Stimulated activated CD4-positive, alpha-beta T cell treated with anti-CD3 and anti-CD28 coated beads, TNF-alpha, amount 100 ng/mL, for 48 hours (primary cell): ENCODE measurements at places on chromosomes 6 and 20.

DNA sequence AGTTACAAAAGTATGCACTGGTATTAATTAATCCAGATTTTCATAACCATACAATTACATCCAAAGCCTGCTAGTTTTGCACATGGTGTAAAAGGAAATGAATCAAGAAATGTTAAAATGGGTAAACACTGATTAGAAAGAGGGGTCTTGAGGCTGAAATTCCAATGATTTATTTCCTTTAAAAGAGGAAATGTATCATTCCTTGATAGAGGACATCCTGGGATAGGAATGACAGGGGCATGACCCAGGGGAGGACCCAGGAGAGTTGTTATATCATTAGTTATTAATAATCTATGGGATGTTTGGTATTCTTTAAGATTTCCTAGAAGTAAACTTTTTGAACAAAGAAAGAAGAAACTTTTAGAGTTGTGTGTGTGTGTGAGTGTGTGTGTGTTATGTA lies 18.2 kb downstream of the AK9 start:
- DNase-seq, result no peak

- DNase-seq, result no peak
Observed at GRCh38 chr6:19569563-19569962, 267.6 kb upstream of the ID4 start.

DNA sequence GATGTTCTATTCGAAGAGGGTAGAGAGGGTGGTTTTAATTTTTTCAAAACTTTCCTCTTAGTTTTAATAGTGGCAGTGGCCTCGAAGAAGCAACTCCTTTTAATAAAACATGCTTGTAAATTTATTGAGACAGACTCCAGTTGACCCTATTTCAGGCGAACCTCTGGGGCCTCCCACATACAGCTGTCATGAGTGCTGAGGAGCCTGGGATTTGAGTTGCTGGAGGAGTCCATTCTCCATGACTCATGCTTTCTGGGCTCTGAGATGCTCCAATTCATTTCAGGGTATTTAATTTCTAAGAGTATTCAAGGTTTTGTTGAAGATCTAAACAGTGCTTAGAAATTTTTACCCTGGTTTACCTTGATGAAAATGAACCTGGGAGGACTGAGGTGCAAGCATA lies 580.4 kb downstream of the CBLN4 start:
- DNase-seq, result no peak

DNA sequence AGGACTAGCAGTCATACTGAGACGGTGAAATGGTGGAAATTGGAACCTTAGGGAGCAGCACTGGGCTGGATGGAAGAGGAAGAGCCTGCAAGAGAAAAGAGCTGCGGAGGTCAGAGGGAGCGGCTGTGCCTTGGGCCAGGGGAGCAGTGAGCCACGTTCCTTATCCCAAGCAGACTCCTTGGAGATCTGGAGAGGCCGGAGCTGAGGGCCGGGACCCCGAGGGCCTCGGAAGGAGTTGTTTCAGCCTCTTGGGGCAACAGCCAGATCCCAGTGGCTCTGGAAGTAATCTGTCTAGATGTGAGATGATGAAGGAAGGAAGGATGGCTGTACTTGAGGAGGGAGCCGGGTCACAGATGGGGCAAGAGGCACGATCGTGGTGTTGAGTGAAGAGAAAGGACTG lies 16.1 kb downstream of the PCMTD2 start:
- DNase-seq, result no peak

- DNase-seq, result no peak
Observed at GRCh38 chr6:24078200-24078599, 47.8 kb upstream of the NRSN1 start.

DNA sequence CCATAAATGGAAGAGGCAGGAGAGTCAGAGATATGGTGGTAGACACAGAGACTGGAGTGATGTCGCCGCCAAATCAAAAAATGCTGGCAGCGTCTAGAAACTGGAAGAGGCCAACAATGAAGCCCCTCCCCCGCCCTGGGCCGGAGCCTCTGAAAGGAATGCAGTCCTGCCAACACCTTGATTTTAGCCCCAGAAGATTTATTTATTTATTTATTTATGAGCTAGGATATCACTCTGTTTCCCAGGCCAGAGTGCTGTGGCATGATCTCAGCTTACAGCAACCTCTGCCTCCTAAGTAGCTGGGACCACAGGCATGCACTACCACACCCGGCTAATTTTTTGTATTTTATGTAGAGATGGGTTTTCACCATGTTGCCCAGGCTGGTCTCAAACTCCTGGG lies 82.6 kb upstream of the CCDC167 start:
- no peak for DNase-seq

DNA sequence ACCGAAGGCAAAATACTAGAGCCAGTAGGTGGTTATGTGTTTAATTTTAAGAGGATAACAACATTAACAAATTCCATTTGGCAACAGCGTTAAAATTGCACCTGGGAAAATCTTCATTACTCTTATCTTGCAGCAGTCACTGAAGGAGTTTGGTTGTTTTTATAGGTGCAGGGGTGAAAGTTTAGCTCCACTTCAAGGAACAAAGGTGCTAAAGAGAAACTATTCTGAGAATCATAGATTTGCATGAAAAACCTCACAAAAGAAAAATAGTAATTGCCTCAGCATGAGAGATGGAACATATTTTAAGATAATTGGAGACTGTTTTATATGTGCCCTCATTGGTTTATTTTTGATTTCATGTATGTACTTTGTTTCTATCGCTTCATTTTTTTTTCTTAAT lies 444.4 kb downstream of the UTRN start:
- DNase-seq, result no peak

- no peak for DNase-seq
Observed at GRCh38 chr6:112202639-112203341, 51.6 kb downstream of the LAMA4 start.

DNA sequence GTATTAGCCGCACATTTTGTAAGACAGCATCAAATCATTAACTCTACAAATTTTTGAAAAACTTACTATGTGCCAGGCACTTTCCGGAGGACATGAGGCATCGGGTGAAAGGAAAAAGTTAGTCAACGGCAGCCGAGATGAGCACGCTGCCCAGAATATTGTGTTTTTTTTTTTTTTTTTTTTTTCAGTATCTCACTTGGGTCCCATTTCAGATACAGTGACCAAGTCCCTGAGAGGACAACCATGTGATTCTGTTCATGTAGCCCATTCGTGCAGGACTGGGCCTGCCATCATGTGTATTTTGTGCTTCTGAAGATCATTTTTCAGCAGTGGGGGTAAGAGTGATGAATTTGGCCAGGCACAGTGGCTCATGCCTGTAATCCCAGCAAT lies 1.3 kb downstream of the SLA2 start:
- DNase-seq, result peak; percentile 54

GRCh38 chr6:167998215-167998614 lies 744 bp downstream of the KIF25 start:
- DNase-seq, result no peak

GRCh38 chr6:161169696-161170095 lies 104.2 kb downstream of the AGPAT4 start:
- no peak for DNase-seq

DNA sequence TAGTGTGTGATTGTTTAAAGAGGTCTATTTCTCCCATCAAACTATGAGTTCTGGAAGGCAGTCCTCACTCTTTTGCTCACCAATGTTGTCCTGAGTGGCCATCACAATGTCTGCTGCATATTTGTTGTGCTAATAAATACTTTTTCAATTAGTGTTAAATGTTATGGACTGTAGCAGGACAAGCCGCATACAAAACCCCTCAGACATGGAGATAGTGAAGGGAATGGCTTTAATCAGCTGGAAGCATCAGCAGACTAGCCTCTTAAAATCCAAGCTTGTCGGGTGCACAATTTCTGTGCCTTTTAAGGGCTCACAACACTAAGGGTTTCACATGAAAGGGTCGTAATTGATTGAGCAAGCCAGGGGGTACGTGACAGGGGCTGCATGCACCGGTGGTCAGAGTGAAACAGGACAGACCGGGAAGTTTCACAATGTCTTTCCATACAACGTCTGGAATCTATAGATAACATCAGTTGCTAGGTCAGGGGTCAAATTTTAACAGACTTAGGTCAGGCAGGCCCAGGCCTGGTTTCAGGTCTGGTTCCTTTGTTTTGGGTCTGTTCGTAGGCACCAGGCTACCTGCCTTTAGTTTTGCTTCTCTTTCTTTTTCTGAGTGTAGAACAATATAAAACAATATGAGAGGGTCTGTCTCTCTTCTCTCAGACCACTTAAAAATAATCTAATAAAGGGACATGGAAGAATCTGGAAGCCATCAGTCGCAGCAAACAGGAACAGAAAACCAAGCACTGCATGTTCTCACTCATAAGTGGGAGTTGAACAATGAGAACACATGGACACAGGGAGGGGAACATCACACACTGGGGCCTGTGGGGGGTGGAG lies 327.6 kb upstream of the HTR1E start:
- DNase-seq, result no peak

DNA sequence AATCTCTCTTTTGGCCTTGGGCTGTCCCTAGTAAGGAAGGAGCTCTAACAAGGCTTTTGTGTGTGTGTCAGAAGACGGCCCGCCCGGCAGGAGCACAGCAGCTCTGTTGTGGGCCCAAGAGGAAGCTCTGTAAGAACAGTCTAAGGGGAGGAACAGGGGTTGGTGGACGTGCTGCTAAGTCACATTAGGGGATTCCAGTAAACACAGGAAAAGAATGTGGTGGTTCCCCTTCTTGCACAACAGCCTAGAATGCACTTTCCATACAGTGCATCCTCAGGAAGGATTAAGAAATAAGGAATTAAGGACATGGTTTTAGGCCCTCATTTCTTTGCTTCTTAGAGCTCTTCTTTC lies 114.5 kb downstream of the RNF144B start:
- DNase-seq, result no peak

- no peak for DNase-seq
Observed at GRCh38 chr6:34053721-34054120, 92.2 kb downstream of the GRM4 start.

DNA sequence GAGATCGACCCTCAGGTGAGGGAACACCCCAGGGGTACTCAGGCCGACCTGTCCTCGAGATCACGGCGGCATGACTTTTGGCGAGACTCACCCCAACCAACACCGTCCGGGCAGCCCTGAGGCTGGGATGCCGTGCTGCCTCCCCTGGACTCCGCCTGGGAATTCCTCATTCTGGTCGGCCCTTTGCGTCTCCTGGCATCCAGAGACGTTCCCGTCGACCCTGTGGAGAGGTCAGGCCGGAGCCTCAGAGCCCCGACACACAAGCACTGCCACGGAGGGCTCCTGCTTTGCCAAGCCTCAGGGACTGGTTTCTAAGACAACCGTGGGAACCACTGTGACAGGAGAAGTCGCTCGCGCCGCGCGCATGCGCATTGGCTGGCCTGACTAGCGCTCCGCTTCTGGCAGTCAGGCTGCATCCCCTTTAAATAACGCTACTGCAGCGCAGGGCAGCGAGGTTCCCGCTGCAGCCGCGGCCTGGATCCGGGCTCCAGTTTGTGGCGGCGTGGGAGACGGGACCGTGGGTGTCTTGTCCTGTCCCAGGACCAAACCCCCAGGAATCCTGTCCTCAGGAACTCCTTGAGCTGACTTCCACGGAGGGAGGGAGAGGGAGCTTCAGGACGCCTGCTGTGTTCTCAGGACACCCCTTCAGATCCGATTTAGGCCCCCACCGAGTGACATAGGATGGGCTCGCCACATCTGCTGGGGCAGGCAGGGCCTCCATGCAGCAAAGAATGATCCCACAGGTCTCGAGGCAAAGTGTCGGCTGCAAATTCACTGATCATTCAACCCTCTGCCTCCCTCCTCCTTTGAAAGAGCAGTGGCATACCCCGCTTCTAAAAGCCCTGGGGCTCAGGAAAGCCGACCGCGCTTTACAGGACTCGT lies 163.2 kb upstream of the ZNF337 start:
- peak; percentile 56 for DNase-seq

DNA sequence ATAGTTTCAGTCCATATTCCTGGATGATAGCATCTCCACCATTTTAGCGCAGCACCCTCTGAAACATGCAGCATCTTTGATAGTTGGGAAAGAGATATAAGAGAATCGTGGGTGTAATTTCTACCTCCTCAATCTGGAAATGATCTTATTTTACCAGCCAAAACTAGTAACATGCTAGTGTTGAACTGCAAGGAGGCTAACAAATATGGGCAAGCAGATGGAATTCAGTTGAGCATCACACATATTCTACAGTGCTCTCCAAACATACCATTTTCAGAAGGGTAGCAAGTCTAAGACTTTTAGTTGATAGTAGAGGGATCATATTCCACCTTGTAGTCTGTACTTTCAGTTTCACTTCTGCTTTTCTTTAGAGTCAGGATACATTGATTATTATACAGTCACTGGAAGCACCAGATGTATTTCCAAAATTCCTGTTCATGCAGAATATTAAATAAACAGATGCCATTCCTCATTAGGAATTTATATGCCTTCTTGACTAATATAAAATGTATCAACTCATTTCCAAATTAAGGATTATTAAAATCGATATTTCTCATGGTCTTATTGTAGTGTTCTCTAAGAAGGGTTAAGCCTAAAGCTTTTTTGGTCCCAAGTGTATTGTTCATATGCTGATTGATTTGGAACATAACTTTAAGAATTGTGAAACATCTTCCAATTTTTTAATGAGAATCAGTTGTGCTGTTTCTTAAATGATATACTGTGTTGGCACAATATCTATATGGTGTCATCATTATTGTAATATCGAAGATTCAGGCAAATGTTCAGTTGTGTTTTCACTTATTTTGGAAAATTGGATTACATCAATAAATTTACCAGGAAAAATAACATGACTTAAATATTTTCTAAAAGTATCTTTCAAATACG lies 362.0 kb downstream of the CENPW start:
- no peak for DNase-seq

- no peak for DNase-seq
Observed at GRCh38 chr6:113888956-113889630, 31.9 kb downstream of the MARCKS start.

DNA sequence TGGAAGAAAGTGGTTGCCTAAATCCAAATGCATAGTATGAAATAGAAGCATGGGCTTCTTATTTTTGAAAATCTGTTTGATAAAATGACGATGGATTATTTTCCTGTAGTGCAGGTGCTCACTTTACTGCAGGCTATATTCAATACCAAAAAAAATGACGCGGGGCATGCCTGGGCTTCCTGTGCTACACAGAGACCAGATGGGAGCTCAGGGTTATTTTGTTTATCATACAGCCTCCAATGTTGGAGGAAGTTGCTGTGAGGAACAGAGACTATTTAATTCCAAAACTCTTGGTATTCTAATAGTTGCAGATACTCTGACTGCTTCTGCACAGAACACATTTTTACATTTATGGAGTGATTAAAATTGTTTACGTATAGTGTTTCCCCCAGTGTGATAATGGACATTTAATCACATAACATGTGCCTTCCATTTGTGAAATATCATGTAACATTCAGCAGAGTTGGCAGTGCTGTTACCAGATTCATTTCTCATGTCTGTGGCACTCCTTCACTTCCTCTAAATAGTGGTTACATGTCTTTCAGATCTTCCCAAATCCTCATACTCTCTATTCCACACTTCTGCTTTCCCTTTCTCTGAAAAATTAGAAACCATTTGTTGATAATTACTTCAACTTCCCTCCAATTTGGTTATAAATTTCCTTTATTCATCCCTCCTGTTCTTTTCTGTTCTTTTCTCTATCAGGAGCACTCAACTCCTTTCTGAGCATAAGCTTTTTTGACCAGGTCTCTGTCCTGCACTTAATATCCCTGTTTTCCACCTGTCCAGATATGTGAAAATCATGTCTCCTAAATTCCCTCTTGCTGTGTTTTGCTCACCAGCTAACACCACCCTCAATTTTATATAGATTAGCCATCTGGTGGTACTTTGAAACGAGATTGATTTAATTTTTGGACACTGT lies 121.6 kb downstream of the ADGRB3 start:
- DNase-seq, result no peak

- DNase-seq, result no peak
Observed at GRCh38 chr6:5682530-5682929, 324.2 kb downstream of the NRN1 start.

- no peak for DNase-seq
Observed at GRCh38 chr6:3715285-3715684, 36.2 kb downstream of the PXDC1 start.

GRCh38 chr6:364609-365540 lies 26.7 kb upstream of the IRF4 start:
- DNase-seq, result no peak
